ENCODE measurements at places on chromosomes 2 and 18.

- no peak for DNase-seq
Measured at GRCh38 chr2:186909095-186909494, 60.1 kb upstream of the ZSWIM2 start.

DNA sequence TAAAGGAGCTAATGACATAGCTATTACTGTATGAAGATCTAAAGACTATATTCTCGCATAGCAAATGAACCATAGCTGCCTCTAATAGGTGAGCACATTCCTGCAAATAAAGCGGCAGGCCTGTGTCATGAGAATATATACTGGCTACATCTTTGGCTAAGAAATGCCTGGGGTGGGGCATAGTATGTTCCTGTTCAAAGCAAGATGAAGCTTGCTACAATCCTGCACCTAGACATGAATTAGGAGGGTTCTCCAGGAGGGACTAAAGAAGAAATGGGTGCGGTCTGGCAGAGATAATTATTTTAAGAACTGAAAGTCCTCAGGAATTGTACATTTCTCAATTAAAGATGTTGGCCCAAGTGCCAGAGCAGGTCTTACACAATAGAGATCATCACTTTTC, 46.8 kb upstream of the PLA2R1 start:
- DNase-seq: no peak

- no peak for DNase-seq
Measured at GRCh38 chr2:218732761-218733158, 22.1 kb downstream of the TTLL4 start.

DNA sequence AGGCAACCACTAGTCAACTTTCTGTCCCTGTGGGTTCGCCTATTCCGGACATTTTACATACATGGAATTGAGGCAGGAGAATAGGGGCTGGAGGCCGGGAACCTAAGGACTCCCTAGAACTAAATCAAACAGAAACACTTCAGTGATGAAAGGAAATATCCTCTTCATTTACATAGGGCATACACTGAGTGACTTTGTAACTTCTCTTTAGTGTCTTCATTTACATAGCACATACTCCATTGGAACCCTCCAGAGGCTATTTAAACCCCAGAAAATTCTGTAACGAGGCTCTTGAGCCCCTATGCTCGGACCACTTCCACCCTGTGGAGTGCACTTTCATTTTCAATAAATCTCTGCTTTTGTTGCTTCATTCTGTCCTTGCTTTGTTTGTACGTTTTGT, 56.5 kb downstream of the CCDC195 start:
- no peak for DNase-seq

DNA sequence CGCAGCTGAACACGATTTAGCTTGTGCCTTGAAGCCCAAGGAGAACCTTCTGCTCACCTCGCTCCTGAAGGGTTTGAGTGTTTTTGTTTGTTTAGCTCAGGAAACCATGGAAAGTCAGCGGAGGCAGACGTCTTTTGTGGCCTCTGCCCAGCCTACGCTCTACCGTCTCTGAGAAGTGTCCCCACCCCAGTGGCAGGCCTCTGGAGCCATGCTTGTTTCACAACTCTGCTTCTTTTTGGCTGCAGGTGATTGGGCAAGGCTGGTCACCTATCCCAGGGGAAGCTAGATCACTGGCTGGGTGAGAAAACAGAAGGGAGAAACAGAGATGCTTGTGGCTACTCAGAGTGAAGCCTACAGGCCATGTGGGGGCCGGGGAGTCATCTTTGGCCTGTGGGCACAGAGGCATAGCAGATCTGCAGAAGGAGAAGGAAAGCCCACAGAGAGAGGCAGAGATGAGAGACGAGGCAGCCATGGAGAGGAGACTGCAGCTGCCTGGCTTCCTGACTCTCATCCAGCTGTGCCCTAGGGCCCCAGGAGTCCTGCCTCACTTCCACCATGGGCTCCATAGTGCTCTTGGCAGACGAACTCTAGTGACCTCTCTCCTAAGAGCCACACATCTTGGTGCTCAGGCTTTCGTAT, 50.1 kb downstream of the CIB4 start:
- DNase-seq: no peak

DNA sequence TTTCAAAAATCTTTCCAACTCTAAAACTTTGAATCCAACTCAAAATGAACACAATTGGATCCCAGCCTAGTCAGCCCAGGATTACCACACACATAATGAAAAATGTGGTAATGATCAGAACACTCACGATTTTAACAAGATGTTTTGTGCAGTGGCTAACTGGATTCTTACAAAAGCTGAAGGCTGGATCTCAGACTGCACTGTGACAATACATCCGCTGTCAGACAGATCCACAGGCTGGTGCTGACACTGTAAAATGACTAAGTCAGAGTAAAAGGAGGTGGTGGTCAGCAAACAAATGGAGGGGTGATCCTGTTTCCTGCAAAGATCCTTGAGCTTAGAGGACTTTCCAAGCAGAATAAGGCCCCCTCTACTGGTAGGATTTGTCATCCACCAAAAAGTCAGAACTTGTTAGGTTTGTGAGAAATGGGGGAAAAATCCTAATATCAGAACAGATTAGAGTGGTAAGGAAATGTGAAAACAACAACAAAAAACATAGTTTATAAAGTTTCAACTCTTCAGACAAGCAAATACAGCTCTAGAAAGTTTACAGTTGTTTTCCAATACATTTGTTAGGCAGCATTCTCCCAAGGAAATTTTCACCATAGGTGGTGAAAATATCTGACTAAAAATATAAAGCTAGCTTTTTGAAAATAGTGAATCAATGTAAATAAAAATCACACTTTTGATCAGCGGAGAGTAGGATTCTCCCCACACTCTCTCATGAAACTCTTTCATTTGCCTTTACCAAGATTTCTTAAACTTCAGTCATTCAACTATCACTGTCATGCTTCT, 211.9 kb downstream of the AGPS start:
- no peak for DNase-seq

DNA sequence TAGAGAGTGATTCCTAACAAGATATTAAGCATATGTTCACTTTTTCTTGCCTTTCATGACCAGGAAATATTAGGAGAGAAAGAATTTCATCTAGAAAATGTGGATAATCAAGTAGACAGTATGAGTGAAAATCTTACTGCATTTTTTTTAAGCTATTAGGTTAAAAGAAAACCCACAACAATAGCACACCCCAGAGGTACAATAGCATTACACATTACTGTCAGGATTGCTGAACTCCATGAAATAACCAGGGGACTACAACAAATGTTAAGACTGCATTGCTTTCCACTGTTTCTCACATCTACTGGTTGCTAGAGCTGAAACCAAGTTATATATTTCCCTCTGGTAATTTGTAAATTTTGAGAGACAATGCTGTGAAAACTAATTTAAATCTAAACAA, 33.7 kb downstream of the KLF7 start:
- no peak for DNase-seq

GRCh38 chr18:58625839-58626238, 3.1 kb downstream of the ALPK2 start:
- no peak for DNase-seq

GRCh38 chr2:225457482-225457881, 58.0 kb downstream of the NYAP2 start:
- no peak for DNase-seq

DNA sequence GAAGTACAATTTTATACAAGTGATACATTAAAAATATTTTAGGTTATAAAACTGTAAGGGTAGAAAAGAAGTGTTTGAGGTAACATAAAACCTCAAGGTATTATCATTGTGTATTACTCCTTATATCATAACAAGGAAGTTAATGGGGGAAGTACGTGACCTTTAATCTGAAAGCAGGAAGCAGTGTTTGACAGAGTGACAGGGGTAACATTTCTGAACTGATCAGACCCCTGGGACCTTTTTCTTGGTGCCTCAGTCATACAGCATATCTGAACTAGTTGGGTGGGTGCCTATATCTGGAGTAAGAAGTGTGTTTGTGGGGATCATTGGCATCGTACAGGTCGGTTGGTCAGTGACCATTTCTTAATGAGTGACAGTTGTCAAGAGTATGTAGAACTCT, 43.0 kb downstream of the MALT1 start:
- DNase-seq: no peak

- no peak for DNase-seq
Measured at GRCh38 chr2:173934895-173935294, 30.3 kb downstream of the SP3 start.

DNA sequence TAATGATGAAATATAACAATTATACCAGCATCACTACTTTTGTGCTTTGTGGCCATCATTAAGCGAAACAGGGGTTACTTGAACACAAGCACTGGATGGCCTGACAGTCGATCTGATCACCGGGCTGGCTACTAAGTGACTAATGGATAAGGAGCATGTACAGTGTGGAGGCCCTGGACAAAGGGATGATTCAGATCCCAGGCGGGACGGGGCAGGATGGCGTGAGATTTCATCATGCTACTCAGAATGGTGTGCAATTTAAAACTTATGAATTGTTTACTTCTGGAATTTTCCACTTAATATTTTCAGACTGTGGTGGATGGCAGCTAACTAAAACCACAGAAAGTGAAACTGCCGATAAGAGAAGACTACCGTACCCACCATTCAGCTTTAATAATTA, 7.0 kb upstream of the CLIP4 start:
- no peak for DNase-seq

DNA sequence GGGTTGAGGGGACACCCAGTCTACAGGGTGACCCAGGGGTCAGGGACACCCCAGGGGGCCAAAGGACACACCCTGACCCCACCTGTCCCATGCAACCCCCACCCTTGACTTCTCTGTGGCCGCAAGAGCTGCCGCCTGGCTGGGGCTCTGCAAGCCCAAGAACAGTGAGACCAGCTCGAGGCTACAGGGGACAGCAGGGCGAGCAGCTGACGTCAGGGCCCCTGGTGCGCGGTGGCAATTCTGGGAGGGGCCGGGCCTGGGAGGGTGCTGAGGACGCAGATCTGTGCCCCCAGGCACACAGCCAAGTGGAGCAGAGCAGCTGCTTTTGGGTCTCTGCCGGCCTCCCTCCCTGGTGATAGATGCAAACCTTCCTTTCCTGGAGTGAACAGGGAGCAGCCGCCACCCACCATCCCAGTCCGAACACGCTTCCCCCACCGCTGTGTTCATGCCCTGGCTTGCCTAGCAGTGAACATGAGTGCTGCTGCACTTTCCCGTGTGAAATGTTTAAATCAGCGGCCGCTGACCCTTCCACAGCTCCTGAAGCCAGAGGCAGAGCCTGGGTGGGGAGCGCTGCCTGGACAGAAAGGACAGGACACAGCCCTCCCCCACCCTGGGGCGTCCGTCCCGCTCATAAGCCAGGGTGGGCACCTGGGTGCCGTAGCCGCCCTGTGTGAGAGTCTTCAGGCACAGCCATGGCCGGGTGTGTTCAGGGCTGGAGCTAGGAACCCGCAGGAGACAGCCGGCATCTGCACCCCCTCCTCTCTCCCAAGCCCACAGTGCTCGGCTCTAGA, 46.9 kb downstream of the SLC66A2 start:
- DNase-seq: no peak

DNA sequence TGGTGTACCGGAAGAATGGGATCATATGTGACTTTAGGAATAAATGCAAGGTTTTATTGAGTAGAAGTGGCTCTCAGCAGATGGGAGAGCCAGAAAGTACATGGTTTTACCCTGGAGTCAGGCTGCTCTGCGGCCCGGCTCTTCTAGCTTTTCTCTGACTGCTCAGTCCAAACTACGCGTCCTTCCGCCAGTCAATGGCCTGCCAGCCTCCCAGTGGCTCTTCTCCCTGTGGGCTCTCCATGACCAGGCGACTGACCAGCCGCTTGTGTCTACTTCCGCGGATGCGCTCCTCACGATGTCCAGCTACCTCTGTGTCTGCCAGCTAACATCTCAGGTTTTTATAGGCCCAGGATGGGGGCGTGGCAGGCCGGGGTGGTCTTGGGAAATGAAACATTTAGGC, 220.4 kb downstream of the VAPA start:
- no peak for DNase-seq

- DNase-seq: peak; percentile 53
Measured at GRCh38 chr2:234288974-234289455, 207.9 kb downstream of the ARL4C start.

DNA sequence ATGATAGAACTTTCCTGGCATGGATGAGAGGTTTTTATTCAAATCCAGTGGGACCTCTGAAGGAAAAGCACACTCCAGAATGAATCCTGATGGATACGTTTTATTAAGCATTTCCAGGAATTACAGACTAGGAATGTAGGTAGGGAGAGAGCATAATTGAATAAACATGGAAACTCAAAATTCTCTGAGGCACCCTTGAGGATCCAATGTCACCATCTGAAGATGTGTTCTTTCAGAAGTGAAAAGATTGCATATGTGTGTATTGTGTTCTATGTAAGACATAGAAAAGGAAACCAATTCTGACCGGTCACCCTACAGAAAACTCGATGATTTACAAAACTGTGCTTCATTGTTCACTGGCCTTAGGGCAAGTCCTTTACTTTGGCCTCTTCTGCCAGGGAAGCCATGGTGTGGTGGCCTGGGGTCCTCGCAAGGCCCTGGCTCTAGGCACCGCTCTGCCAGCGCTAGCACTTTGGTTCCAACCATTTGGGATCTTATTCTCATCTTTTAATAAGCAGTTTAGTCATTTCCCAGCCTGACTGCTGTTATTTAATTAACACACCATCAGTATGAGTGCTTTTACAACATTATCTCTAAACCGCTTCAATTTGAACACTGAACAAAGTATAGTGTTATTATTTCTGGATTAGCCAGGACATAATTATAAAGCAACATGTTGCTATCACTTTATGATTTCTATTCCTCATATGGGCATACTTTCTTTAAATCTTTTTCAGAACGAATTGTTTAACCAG, 4.5 kb upstream of the GKN1 start:
- DNase-seq: no peak

- no peak for DNase-seq
Measured at GRCh38 chr2:2636813-2637212, 305.7 kb upstream of the MYT1L start.

DNA sequence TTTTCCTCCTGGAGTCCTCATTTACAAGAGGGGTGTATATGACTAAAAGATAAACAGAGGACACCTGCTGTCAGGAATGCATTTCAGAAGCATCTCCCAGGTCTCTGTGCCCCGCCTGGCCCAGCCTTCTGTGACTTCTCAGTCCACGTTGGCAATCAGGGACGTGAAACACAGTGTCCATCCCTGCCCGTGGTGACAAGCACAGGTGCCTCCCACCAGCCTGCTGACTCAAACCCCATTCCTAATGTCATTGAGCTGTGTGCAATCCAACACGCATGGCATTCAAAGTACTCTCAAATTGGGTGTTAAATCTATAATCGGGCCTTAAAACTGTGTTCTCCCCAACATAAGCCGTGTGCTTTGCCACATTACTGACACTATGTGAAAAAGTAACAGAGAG, 343.2 kb downstream of the EIPR1 start:
- DNase-seq: no peak

- DNase-seq: no peak
Measured at GRCh38 chr18:79504034-79504433, 108.3 kb downstream of the NFATC1 start.

GRCh38 chr2:181697571-181697970, 17.3 kb upstream of the NEUROD1 start:
- DNase-seq: no peak

- DNase-seq: no peak
Measured at GRCh38 chr18:3177902-3178687, 41.7 kb downstream of the MYOM1 start.

Measured in activated T-helper 1 cell treated with Interleukin-2 at 50 U/mL for 16 hours (primary cell).